ENCODE measurements at places on chromosomes 12 and 14.

DNA sequence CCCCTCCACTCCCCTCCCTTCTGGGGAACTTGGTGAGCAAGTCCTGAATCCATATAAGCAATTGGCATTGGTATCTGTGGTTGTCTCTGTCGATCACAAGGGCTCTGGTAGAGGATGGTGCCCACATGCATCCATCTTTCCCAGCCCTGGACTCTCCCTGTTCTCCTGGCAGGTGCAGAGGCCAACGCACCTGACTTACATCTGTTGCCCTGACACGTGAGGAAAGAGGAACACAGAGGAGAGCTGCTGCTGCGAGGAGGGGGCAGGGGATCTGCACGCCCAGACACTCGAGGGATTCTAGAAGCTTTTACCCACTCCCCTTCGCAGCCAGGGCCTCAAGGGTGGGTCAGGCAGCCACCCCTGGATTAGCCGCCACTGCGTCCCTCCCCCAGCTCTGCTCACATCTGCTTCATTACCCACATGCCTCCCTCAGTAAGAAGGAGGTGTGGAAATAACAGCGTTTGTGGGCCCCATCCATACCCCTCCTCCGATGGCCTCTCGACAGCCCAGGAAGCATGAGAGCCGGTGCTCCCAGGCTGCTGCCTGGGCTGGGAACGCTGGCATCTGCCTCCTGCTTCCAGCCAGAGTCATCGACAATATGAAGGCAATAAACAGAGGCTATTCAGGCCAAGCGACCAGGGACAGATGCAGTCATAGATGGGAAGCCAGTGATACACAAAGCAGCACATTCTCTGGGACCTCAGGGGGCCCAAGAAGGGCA lies 56.5 kb downstream of the KDM2B start:
- DNase-seq = no peak

GRCh38 chr12:93520454-93520853 lies 52.0 kb upstream of the SOCS2 start:
- no peak for DNase-seq

- no peak for DNase-seq
These were observed 54.6 kb upstream of the OAS1 start for GRCh38 chr12:112852127-112852526.

GRCh38 chr12:111636209-111636945 lies 37.3 kb upstream of the ATXN2 start:
- no peak for DNase-seq

- no peak for DNase-seq
These were observed 53.0 kb downstream of the SPRING1 start for GRCh38 chr12:116684891-116685290.

- DNase-seq = no peak
These were observed 53.1 kb downstream of the CD9 start for GRCh38 chr12:6253278-6253677.

DNA sequence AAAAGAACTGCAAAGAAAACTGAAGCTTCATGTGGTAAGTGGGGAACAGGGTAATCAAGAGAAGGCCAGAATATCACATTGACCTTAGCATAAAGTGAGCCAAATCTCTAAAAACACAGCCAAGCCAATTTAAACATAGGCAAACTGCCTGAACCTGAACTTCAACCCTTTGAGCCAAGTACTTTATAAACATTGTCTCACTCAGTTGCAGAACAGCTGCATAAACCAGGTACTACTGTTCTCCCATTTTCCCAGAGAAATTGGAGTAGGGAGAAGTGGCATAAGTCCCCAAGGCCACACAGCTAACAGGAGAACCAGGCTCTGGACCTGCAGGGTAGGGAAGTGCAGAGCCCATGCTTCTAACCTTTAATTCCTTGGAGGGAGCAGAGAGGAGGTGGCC lies 30.4 kb upstream of the FKBP4 start:
- DNase-seq = no peak

GRCh38 chr12:119803381-119803791 lies 73.7 kb downstream of the CIT start:
- DNase-seq = no peak

- DNase-seq = no peak
These were observed 14.1 kb downstream of the PRKD1 start for GRCh38 chr14:29913566-29913965.

DNA sequence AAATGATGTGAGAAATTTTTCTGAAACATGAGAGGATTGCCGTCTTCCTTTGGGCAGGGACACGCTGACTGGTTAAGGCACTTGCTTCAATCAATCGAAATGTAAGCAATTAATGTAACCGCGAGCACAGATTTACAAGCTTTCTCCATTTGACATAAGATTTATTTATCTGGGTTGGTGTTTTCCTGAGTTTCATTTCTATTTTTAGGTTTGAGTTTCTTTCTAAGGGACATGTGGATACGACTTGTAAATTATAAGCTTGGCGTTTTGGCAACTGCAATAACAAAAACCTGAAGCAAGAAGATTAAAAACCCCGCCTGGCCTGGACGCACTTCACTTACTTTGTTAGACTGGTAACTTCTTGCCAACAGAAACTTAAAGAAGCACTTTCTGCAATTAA lies 20.3 kb upstream of the SINHCAF start:
- no peak for DNase-seq

- DNase-seq = no peak
These were observed 140.0 kb downstream of the MON2 start for GRCh38 chr12:62606654-62607053.

DNA sequence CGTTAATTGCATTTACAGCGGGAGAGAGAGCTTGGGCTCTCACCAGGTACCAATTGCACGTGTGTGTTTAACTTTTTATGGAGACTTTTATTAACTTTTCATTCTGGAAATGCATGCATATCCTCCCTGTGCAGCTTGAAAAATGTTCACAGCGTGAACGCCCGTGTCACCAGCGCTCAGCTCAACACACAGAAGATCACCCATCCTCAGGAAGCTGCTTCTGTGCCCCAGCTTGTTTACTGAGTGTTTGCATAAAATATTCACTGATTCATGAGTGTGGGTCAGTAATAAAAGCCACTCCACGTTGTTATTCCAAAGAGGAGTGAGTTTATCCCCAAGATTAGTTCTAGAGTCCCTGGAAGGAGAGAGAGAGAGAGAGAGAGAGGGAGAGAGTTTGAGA lies 75.5 kb upstream of the FZD10 start:
- DNase-seq = no peak

DNA sequence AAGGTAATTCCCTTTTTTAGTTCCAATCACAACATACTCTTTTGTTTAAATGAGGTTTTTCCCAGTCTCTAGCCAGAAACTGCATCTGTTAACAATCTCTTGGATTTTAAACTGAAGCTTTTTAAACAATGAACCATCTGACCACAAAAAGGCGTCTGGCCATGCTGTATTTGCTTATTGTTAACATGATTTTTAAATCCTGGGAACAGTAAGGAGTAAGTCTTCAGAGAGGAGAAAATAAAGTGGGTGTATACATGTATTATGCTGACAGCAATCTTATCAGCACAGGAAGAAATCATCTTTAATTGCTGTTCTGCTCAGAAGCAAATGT lies 106.2 kb downstream of the DAAM1 start:
- DNase-seq = no peak

DNA sequence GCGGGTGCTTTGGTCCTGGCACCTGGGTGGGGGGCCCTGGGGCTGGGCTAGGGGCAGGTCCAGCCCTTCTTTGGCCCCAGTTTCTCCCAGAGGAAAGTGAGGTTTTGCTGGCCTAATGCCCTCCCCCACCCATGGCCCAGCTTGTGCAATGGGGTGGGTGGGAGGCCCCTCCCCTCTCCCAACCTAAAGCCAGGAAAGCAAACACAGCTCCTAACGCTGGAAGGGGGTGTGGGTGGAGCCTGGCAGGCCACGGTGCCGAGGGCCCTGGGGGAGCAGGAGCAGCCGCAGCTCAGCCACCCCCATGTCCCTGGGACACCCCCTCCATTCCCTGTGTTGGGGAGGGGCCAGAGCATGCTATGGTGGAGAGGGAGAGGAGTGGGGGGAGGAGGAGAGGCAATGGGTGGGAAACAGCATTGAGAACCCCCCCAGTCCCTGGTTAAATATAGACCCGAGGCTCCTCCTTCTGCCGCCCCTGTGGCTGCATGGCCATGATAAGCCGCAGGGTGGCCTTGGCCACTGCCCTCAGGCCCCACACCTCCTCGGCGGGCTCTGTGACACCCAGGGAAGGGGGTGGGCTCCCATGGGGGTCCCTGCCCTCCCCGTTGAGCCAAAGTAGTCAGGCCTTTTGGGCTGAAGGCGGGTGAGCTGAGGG lies 4.7 kb downstream of the EXOC3L4 start:
- no peak for DNase-seq

GRCh38 chr14:76713121-76713520 lies 48.1 kb upstream of the VASH1 start:
- DNase-seq = no peak

GRCh38 chr12:66255737-66256136 lies 46.6 kb upstream of the HELB start:
- DNase-seq = no peak

DNA sequence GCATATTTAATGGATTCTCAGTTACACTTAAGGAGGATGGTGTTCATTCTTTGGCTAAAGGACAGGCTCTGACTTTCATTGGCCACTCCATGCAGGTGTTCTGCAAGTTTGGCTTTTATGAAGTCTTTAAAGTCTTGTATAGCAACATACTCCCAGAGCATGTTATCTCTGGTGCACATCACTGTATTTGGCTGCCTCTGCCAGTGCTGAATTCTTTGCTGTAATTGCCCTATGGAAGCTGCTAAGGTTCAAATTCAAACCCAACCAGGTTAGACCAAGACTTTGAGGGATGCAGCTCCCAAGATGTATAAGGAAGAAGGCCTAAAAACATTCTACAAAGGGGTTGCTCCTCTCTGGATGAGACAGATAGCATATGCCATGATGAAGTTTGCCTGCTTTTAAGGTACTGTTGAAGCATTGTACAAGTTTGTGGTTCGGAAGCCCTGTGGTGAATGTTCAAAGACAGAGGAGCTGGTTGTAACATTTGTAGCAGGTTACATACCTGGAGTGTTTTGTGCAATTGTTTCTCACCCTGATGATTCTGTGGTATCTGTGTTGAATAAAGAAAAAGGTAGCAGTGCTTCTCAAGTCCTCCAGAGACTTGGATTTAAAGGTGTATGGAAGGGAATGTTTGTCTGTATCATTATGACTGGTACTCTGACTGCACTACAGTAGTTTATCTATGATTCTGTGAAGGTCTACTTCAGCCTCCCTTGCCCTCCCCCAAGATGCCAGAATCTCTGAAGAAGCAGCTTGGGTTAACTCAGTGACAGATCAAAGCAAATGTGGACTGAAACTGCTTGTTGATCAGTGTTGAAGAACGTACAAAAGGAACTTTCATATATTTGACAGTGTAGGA lies 19.4 kb downstream of the TMEM116 start:
- DNase-seq = no peak

GRCh38 chr12:98504368-98504617 lies 11.1 kb upstream of the TMPO start:
- DNase-seq = no peak

DNA sequence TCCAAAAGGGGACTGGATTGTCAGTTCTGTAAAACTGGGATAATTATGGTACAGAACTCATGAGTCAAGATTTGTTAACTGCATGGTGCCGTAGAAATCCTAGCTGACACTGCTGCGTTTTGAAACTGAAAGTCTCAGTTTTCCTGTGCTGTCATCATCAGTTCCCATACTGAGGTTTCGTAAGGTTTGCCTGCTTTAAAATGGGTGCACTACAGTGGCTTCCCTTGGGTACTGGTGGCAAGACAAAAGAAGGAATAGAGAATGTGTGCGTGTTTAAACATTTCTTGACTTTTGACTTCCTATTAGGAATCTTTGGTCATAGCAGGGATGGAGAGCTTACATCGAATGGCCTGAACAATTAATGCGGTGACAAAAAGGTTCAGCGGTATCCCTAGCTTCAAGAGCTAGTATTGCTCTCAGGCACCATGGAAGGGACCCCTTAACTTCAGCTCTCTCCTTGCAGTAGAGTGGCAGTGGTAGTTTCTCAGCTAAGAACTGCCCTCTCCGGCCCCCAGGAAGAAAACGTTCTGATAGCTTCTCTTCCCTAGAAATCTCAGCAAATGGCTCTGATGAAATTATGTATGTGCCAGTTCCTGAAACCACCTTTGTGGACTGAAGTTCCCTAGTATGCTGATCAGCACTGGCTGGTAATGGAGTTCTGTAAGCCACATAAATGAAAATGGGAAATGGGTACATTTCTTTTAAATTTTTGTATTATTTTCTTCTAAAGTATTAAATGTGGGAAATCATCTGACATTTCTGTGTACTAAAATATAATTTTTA lies 28.9 kb downstream of the ANO6 start:
- no peak for DNase-seq

DNA sequence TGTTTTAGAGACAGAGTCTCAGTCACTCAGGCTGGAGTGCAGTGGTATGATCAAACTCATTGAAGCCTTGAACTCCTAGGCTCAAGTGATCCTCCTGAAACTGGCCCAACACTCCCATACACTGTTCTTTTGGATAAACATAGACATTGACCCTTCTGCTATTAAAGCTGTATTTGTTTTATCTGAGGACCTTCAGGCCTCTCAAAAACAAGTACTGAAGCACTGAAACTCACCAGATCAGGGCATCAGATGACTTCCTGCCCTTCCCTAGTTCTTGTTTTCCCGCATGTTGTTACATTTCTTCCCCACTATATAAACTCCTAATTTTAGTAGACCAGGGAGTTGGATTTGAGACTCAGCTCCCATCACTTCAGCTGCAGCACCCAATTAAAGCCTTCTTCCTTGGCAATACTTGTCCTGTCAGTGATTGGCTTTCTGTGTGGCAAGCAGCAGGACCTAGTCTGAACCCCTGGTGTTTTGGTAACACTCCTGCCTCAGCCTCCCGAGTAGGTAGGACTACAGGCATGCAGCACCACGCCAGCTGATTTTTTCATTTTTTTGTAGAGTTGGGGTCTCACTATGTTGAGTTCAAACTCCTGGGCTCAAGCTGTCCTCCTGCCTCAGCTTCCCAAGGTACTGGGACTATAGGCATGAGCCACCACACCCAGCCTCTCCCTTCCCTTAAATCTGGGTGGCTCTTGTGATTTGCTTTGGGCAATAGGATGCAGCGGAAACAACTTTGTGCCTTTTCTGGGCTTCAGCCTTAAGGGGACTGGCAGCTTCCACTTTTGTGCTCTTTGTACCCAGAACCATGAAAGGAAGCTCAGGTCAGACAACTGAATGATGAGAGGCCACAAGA lies 12.5 kb upstream of the IFT81 start:
- no peak for DNase-seq

- DNase-seq = peak; percentile 4
These were observed 1.1 kb upstream of the ACTR6 start for GRCh38 chr12:100199347-100200149.

- DNase-seq = no peak
These were observed 3.3 kb upstream of the PAPLN start for GRCh38 chr14:73234029-73234428.
